NCI-H526 (cell line): ENCODE measurements at places on chromosomes 3 and 15.

GRCh38 chr3:117626577-117626976, 917.0 kb downstream of the TUSC7 start:
- DNase-seq = no peak

- no peak for DNase-seq
Measured at GRCh38 chr3:88713233-88713691, 394.2 kb upstream of the EPHA3 start.

DNA sequence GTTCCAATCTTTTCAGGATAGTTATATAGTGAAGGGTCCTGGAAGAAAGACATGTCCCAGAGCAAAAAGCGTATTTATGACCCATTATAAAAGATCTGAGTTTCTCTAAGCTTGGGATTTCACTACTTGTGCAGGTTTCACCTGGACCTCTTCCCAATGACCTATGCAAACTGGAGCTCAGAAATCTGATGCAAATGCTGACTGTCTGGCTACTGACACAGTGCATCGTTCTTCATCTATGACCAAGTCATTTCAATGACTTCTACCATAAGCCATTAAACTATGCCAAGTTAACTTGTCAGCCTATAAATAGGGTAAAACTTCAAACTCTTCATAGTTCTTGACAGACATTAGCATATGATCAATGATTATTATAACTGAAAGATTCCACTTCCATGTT, 11.1 kb downstream of the STAG1 start:
- DNase-seq = peak; percentile 17

- peak; percentile 33 for DNase-seq
Measured at GRCh38 chr15:64566629-64567427, 106.5 kb downstream of the ZNF609 start.

DNA sequence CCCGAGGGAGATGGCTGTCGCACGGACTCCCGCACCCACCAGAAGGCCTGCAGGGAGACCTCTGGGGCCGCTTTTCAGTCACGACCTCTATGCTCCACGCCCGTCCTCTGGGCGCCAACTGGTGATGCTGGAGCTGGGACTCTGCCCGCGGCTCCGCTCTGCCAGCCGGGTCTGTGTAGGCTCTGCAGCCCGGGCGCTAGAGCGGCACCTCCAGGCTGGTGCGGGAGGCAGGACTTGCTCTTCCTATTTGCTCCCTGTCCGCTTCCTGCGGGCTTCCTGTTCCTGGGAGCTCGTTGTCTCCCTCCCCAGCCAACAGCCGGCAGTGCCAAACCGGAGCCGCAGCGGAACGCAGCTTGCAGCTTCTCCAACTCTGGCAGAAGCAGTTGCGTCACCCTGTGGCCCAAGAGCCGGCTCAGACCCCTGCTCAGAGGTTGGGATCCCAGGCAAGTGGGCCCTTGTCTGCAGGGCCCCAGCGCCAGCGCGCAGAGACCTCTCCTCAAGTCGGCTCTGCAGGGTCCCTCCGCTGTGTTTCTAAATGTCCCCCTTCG, 285.9 kb downstream of the XXYLT1 start:
- DNase-seq = peak; percentile 84

- DNase-seq = no peak
Measured at GRCh38 chr3:123336441-123336851, 112.4 kb downstream of the ADCY5 start.

DNA sequence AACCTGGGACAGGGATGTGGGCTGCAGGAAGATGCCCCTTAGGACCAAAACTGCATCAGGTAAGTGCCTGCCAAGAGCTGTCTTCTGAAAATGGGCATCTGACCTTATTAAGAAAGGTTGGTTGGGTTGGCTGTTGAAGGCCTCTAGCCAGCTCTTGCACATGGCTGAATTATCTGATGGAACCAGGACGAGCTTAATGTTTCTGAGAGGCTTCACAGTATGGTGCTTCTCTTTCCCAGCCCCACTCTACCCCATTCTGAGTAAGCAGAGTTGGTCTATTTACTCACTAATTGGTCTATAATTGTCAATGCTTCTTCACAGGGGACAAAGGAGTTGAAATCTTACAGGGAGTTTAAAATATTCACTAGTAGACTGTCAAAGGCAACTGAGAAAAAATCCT, 48.4 kb downstream of the DTWD1 start:
- no peak for DNase-seq

- DNase-seq = no peak
Measured at GRCh38 chr3:56202997-56203396, 265.3 kb downstream of the ERC2 start.

DNA sequence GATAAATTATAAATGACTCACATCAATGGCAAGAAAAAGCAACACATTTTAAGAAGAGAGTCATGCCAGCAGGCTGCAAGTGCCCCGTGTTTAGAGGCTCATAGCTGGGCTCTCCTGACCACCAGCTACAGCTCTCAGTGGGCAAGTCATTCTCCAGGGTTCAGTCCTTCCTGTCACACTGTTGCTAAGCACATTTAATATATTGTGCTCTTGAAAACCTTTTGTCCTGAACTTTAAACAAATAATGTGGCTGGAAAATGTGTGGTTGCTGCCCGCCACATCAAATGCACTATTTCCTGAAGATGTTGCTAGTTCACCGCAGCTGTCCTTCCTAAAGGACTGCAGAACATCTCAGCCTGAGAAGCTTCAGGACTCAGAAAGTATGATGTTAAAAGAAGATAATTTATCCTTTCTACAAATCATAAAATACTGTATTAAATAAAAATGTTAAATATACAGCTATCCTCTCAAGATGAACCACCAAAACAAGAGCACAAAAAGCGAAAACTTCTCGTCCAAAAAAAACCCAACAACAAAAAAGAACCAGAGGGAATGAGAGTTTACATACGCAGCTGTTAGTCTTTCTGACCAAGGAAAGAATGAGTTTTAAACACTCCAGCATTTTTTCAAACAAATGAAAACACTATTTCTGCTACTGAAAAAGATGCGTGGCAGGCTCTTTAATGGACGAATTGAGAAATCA, 951 bp downstream of the TARS3 start:
- DNase-seq = peak; percentile 62

- no peak for DNase-seq
Measured at GRCh38 chr3:105866656-105867653, 1.9 kb downstream of the CBLB start.

- DNase-seq = peak; percentile 64
Measured at GRCh38 chr15:31974855-31975829, 55.2 kb upstream of the CHRNA7 start.

GRCh38 chr3:171688002-171688401, 122.3 kb downstream of the PLD1 start:
- no peak for DNase-seq

DNA sequence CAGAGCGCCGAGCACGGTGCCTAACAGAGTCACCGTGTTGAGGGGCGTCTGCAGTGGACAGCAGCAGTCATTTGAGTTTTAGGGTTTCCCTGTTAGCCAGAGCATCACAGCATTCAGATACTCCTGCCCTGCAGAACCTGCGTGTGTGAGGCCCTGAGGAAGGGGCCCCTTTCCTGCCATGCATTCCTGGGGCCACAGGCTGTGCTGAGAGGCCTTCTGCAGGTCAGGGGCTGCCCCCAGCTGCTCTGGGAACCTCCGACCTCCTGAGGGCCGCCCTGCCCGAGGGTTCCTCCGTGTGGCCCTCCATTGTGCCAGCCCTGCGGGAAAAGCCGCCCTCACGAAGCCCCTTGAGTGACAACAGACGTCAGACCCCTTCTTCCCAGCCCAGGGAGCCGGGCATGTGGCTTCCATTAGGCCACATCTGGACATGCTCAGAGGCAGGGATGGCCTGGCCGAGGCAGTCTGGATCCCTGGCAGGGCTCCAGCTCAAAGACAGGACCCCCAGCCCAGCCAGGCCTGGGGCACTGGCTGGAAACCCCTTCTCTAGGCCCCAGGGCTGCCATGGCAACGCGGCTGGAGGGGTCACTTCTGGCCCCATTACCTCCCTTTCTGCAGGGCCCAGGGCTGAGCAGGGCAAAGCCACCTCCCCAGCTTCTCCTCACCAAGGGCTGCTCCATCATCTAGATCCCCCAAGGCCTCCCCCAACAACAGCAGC, 25.3 kb downstream of the FBLN2 start:
- DNase-seq = no peak

DNA sequence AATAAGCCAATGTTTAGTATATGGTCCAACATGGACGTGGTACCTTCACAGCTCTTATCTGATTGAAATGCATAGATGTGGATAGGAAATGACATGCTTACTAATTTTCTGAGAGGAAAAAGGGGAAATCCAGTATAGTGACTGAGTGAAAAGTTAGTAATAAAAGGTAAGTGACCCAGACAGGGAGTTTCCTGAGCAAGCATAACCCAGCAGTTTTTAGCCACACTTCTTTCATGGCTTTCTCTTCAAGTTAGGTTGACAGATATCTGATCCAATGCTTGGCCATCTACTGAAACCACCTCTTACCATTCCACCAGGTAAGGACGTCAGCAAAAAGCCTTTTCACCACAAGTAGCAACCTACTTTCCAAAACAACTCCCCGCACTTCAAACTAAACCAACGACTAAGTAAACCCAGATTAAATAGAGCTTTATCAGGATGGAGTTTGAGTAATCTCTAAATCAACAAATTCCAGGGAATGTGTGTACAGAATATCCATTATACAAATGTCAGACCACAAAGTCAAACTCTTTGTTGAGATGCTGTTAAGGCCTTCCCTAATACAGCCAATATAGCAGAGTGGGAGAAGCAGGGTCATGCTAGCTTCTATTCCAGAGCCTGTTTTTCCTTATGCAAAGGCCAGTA, 329.7 kb downstream of the RORA start:
- peak; percentile 38 for DNase-seq

DNA sequence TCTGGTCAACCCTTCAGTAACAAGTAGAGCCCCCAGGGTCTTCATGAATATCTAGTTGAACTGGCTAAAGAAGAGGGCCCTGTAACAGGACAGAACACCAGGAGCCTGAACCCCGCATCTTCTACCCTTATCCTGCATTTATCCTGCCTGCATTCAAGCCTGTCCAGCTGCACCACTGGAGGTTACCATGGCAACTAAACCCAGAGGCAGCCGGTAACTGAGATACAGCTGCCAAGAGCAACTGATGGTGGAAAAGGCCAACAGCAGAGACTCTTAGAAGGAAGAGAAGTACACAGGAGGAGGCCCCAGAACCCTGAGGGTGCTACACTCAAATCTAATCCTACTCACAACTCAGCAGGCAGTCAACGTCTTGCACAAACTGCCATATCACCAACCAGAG, 3.7 kb upstream of the PRKAR2A start:
- DNase-seq = no peak

DNA sequence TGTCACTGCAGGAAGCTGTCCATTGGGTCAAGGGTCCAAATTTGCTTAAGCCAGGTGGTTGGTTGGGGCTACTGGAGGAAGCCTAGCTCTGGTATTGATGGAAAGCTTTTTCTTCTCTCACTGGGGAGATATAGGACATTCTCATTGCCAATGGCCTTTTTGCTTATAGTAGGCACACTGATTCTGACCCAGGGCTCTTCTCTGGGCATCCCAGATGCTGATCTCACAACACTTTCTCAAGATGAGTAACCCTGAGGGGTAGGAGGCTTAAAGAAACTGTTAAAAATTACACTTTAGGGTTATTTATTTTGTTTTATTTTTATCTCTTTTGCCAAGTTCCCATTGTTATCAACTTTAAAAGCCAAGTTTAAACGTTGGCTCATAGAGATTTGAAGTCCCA, 337.8 kb downstream of the LRRC3B start:
- no peak for DNase-seq

DNA sequence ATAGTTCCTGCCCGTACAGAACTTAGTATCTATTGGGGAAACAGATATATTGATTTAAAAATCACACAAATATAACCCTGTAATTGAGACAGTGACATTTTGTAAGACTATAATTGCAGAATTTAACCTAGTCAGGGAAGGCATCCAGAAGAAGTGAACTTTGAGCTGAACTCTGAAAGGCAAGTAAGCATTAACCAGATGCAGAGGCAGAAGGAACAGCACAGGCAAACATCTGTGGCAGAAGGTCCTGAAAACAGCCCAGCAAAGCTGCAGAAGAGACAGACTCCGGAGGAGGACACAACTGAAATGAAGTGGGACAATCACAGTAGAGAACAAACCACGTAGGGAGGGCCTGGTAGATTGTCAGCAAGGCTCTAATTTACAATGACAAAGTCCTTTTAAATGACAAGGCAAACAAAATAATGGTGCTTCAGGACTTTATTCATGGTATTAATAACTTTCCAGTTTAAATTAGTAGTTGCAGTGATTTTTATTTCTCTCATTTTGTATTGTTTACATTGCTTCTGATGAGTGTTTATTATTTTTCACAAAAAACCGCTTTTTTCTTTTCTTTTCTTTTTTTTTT, 14.5 kb downstream of the BCL2A1 start:
- no peak for DNase-seq

DNA sequence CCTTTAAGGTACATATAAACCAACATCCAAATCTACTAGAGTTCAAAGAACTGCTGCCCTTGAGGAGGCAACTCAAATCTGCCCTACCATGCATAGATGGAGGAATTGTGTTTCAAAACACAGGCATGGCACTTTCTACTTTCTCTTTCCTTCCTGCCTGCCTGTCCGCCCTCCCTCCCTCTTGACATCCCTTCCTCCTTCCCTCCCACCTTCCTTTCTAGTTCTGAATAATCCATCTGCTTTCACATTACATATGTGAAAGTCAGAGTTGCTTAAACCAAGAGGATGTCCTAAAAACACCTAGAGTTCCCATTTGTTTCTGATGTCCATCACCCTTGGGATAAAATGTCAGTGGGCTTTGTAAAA, 537.6 kb downstream of the FOXP1 start:
- DNase-seq = no peak

- no peak for DNase-seq
Measured at GRCh38 chr15:68930268-68931022, at the start of gene SPESP1. Gene SPESP1 (plus strand): TSS chr15:68930525. CDS start chr15:68930654, 129 bp downstream.

DNA sequence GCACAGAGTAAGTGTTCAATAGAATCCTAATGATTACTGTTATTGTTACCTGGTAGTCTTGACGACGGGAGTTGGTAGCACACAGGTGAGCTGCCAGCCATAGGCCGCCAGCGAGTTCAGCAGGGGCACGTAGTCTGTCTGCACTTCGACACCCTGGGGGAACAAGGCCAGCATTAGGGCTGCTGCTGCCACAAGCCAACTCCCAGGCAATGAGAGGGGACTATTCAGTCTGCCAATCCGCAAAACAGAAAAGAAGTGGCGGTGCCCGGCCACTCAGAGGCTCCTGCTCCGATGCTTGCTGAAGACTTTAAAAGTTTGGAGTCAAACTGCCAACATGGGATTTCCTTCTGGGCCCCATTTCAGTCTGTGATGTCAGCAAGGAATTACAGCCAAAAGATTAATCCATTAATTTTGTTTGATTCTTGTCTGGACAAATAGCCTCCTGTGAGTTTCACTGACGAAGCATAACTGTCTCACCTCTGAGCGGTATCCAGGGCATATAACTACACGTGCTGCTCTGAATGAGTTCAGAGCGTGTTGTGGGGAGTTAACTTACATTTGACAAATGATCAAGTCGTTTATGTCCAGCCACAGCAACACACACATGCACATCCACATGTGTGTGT, 61.8 kb downstream of the OXNAD1 start:
- DNase-seq = no peak

- no peak for DNase-seq
Measured at GRCh38 chr3:24518990-24519367, 24.3 kb upstream of the THRB start.

GRCh38 chr15:32825219-32825618, 107.4 kb downstream of the GREM1 start:
- DNase-seq = no peak
